ENCODE measurements at places on chromosomes 5 and 9.

GRCh38 chr9:2469681-2470221 is 151.8 kb upstream of the VLDLR start:
- no peak for DNase-seq

- no peak for DNase-seq
These were observed 39.8 kb upstream of the CRB2 start for GRCh38 chr9:123316053-123316718.

- no peak for DNase-seq
These were observed 81.7 kb downstream of the MUSK start for GRCh38 chr9:110750272-110750671.

DNA sequence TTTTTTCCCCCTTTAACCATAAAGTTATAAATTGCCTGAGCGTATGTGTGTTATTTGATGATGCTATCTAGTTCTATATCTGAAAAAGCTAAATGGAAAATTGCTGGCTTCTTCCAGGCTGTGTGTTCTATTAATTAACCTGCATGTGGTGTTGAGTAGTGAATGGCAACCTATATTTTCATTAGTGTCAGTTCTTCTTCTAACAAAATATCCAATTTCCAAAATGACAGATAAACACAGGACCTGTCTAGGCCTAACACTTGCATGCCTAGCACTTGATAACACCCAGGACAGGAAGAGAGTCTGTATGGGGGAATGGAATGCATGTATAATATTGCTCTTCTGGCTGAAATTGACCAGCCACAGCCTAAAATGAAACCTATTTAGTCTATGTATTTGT is 91.7 kb downstream of the CD180 start:
- no peak for DNase-seq

GRCh38 chr5:124736805-124737188 is 9.6 kb downstream of the ZNF608 start:
- DNase-seq: no peak

- no peak for DNase-seq
These were observed 162.8 kb downstream of the FAM174A start for GRCh38 chr5:100697970-100698369.

DNA sequence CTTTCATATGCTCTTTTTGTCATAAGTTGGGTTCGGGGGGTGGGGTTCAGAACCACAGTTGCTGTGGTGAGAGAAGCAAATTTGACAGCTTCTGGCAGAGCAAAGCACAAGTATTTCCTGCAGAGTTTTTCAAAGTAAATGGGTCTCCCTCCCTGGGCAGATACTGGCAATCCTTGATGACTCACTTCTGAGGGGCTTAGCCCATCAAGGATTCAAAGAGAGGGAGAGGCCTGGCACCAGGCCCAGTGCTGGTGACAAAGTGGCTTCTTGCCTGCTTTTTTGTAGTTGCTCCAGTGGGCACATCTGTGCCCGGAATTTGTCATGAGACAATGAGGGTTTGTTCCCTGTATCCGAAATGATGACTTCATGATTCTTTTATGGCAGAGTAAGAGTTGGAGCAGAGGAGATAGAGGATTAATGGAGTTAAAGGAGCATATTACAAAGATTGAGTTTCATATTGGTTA is 46.6 kb upstream of the TNC start:
- DNase-seq: no peak

- no peak for DNase-seq
These were observed 2.3 kb downstream of the WHRN start for GRCh38 chr9:114503009-114503408.

DNA sequence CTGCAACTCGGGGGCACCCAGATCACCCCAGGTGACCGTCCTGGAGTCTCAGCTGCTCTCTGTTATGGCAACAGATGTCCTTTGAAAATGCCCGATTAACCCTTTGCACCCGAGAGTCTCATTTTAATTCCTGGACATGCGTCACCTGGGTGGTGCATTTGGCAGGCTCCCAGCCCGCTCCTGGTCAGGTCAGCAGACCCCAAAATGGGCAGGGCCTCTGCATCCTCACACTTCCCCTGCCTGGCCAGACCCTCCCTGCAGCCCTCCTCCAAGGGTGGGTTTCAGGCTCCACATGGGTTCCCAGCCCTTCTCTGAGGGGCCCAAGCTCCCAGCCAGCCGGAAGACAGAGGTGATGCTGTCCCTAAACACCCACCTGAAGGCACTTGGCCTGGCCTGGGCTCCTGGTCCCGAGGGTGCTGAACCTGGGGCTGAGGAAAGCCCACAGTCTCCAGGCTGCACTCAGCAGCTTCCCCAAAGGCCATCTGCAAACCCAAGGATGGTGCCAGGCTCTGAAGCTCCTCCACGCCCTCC is 69.4 kb downstream of the PSMB7 start:
- no peak for DNase-seq

DNA sequence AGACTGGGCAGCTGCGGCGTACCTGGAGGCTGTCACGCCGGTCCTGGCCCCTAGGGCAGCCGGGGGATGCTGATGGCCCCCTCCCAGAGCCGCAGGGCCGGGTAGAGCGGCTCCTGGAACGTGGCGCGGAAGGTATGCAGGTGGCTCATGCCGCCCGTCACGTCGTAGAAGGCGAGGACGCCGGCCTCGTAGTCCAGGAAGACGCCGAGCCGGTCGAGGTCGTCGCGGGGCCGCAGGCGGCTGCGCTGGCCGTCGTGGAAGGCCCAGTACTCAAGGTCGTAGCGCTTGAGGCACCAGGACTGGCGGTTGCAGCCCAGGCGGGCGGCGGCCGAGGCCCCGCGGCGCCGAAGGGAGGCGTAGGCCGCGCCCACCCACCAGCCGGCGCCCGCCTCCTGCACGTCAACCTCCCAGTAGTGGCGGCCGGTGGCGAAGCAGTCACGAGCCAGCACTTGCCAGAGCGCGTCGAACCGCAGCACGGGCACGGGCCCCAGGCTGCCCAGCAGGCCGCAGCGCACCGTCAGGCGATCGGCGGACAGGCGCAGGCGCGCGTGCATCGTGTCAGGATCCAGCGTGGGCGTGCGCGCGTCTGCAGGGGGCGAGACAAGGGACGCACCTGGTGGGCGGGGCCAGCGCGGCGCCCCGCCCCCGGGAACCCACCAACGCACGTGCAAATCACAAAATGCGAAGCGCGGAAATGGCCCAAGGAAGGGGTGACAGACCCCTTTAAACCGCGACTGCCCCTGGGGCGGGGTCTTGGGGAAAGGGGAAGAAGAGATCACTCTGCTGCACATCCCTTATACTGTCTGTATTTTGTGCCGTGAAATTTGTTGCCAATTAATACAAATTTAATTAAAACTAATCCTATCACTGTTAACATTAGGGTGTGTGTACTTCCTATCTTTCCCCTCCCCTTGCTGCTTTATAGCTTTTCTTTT is 31.2 kb downstream of the NANS start:
- DNase-seq: peak; percentile 18

DNA sequence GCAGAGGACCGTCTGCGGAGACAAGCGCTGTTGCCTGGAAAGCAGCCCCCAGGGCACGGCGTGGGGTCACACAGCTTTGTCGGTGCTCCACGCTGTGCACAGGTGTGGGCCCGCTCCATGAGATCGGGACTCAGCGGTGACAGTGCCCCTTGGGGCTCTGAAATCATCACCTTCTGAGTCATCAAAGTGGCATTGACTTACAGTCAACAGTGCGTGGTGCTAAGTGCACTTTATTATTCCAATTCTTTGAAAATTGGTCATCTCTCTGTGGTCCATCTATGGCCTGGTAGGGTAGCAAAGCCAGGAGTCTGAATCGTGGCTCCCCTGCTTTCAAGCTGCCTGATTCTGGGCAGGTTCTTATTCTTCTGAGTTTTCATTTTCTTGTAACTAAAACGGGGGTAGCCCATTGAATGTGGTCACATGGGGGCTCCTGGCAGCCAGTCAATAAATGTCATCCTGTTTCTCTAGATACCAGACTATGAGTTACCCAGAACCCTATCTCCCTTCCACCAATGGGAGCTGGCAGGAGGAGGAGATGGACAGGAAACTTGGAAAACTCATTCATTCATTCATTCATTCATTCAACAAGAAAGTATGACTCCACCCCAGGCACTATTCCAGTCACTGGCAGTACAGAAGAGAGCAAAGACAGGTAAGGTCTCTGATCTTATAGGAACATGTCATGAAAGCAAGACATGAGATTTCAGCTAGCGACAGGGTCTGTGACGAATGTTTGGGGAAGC is 20.3 kb upstream of the UNC5A start:
- no peak for DNase-seq

DNA sequence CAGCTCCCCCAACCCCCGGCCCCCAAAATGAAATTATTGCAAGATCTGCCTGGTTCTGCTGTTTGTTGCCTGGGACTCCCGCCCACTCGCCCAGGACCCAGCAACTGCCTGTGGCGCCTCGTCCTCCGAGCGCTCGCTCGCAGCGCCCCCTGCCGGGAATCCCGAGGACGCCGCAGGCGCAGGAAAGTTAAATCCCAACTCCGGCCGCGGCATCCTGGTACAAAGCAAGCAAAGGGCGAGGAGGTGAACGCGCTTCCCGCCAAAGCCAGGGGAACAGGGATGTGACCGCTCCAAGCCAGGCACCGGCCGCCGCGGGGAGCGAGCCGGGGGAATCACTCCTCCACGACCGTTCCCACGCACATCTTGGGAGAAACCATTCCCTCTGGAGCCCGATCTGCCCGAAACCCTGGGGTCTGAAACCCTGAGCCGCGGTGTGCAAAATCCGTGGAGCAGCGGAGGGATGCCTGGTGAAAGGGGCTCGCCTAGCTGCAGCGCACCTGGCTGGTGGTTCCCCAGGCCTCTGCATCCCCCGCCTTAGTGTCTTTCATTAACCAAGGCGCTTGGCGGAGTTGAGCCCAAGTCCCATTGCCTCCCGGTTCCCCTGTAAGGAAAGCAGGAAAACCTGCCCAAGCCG is 1.3 kb downstream of the SEMA5A start:
- peak; percentile 23 for DNase-seq

DNA sequence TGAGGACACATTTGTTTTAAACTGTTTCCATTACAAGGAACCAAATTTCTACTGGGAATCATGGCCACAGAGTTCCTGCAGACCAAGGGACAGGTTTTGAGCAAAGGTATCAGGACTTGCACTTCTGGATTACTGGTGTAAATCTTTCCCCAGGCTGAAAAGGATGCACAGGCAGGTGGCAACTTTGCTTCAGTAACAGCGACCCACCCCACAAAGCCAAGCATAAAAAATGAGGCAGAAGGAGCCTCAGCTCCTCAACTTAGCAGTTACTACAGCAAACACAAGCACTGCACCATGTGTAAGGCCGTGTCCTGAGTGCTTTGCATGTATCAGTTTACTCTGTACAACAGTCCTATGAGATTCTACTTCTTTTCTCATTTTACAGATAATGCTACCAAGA is 251.9 kb downstream of the EBF1 start:
- no peak for DNase-seq

- no peak for DNase-seq
These were observed 38.3 kb downstream of the MAP3K1 start for GRCh38 chr5:56853698-56854097.

Measured in stimulated activated CD8-positive, alpha-beta memory T cell treated with anti-CD3 and anti-CD28 coated beads, Interleukin-2, amount 100 ng/mL, for 1 hour (primary cell).